ENCODE measurements at places on chromosomes 1 and 21.
A peak's percentile ranks its signal among the peaks of the same experiment; 100 is the strongest.

GRCh38 chr1:163173121-163173520 is 29.6 kb downstream of the RGS5 start:
- DNase-seq: no peak

DNA sequence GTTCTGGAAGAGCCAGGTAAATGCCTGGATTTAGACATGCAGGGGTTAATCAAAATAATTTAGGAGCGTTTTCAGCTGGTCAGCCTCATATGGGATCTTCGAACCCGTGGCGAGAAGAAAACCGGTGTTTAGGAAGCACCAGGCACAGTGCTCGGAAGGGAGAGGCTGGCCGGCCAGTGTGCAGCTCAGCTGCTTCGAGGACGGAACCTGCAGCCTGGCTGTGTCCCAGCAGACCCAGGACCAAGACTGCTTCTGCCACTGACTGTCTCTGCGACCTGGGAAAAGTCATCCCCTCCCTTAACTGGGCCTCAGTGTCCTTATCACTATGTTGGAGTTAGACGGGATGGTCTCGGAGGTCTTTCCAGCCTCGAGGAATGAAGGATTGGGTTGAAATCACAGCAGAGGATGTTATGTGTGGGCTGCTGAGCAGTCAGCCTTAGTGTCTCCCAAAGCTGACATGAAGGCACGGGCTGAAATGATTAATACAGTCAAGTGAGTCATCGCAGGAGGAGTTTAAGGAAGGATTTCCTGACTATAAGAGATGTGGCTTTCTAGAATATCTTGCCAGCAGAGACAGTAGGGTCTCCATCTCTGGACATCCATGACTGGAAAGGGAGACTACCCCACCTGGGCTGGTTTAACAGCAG is 20.8 kb downstream of the PPFIA4 start:
- no peak for DNase-seq

GRCh38 chr1:93033029-93033428 is 46.1 kb upstream of the MTF2 start:
- no peak for DNase-seq

DNA sequence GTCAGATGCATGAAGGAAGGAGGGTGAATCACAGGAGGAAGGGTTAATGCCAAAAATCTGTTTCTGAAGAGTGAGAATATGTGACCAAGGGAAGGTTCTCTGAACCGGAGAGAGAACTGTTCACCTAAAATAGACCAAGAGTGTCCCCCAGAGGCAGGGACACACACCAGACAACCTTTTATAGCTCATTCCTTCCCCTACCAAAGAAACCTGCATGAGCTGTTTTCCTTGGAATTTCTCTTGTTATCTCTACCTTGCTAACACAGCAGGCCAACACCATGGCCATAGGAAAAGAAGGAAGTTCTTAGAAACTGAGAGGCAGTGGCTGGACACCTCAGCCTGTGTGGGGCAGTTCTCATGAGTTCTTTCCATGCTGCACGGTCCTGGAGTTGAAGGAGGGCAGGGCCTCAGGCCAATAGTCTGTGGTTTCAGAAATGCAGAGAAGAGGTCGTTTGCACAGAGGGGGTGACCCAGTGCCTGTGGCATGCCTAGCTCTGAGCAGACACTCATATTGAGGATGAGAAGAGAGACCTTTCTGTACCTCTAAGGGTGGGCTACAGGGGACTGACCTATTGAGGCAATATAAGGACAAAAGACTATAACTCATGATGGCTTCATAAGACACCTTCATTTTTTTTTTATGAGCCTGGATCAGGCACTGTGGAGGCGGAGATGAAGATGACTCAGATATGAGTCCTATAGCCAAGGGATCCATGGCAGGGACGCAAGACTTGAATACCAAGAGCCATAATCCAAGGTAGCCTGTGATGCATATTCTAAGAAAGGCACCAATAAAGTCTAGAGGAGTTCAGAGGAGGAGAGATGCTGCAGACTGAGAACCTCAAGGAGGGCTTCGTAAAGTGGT is 39.4 kb downstream of the IGFN1 start:
- DNase-seq: no peak

DNA sequence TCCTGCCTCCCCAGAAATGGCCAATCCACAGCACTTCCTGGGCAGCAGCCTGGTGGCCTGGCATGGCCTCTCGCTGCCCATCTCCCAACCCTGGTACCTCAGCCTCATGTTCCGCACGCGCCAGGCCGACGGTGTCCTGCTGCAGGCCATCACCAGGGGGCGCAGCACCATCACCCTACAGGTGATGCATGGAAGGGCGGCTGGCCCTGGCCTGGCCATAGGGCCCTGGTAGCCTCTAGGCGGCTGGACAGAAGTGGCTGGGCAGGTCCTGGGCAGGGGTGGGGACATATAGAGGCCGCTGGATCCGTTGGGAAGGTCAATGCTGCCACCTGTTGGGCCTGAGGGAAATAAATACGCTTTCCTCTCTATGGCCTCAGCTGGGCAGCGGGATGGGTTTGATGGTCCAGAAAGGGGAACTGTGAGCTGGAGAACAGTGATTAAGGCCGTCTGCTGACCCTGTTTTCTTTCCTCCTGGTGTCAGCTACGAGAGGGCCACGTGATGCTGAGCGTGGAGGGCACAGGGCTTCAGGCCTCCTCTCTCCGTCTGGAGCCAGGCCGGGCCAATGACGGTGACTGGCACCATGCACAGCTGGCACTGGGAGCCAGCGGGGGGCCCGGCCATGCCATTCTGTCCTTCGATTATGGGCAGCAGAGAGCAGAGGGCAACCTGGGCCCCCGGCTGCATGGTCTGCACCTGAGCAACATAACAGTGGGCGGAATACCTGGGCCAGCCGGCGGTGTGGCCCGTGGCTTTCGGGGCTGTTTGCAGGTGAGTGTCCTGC is 14.4 kb downstream of the CELSR2 start:
- peak; percentile 72 for DNase-seq

- DNase-seq: no peak
Measured at GRCh38 chr1:205936311-205936710, 6.9 kb downstream of the SLC26A9 start.

DNA sequence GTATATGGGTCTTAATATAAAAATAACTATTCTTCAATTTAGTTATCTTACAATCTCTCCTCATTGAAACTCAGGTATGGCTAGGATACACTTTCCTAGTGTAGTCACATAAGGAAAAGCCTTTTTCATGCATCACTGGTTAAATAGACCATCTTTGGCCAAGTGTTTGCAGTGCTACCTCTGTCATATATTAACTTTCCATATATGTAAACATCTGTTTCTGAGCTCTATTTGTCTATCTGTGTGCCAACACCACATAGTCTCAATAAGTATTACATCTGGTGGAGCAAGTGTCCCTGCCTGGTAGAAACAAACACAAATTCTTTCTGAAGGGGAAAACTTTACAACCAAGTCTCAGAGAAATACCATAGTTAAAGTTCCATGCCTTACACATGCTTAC is 134.6 kb downstream of the TSEN15 start:
- DNase-seq: no peak

DNA sequence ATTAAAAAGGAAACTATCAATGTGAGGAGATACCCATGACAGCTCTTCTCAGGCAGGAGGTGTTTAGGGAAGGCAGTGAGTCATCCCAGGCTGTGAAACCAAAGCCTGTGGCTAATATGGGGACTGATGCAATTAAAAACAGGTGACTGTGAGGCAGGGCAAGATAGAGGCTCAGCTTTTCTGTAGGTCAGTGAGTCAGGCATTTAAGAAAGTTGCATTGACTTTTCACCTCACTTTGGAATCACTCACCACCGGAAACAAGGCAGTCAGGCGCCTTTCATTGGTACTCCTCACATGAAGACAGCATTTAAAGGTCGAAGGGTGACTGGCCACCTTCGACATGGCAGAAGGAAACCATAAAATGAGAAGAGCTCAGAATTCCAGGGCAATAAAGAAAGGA is 54.5 kb downstream of the PAPPA2 start:
- no peak for DNase-seq

GRCh38 chr21:42330380-42331371 is 15.5 kb upstream of the TFF3 start:
- no peak for DNase-seq

GRCh38 chr21:33259428-33259827 is 6.7 kb upstream of the IL10RB start:
- no peak for DNase-seq

GRCh38 chr1:171642197-171642596 is 10.3 kb downstream of the MYOC start:
- DNase-seq: no peak

DNA sequence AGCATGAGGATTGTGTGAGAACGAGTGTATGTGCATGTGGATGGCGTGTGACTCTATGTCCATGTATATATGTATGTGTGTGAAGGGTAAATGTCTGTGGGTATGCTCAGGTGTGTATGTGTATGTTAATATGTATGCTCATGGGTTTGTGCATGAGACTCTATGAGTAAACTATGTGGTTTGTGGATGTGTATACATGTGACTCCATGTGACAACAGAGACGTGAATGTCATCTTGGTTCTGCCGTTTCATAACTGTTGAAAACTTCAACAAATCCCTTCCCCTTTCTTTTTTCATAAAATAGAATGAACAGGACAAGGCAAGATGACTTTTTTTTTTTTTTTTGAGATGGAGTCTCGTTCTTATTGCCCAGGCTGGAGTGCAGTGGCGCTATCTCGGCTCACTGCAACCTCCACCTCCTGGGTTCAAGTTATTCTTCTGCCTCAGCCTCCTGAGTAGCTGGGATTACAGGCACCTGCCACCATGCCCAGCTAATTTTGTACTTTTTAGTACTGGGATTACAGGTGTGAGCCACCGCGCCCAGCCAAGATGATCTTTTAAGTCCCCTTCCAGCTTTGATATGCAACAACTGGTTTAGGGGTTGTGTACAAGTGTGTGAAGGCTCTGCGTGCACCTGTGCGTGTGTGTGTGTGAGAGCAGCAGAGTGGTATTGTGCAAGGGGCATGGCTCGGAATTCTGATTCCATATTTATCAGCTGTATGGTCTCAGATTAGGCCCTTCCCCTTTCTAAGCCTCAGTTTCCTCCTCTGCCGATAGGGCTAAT is 106.3 kb downstream of the EBNA1BP2 start:
- no peak for DNase-seq

GRCh38 chr1:207619871-207620542 is 24.9 kb upstream of the CR1L start:
- DNase-seq: peak; percentile 4

- DNase-seq: no peak
Measured at GRCh38 chr1:8213676-8214075, 104.2 kb upstream of the SLC45A1 start.

DNA sequence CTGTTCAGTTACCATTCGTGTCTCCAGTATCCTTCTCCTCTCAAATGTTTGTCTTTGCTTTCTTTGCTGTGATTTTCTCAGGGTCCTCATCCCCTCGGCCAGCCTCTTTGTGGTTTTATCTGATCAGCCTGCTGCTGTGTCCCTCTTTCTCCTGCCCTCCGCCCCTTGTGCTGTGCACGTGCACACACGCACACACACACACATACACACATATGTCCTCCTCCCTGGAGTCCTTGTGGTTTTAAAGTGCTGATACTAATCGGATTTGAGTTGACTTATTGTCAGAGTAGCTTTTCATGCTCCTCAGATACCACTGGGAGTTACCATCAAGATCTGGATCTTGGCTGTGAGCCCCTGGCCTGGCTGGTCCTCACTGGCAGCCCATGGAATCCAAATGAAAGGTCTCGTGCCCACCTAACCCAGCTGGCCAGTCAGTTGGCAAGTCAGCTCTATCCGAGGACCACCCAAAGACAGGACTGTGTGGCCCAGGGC is 34.1 kb downstream of the QSOX1 start:
- no peak for DNase-seq

GRCh38 chr1:236419502-236419901 is 25.4 kb downstream of the EDARADD start:
- no peak for DNase-seq

- DNase-seq: no peak
Measured at GRCh38 chr1:4006676-4007374, 106.8 kb upstream of the C1orf174 start.

DNA sequence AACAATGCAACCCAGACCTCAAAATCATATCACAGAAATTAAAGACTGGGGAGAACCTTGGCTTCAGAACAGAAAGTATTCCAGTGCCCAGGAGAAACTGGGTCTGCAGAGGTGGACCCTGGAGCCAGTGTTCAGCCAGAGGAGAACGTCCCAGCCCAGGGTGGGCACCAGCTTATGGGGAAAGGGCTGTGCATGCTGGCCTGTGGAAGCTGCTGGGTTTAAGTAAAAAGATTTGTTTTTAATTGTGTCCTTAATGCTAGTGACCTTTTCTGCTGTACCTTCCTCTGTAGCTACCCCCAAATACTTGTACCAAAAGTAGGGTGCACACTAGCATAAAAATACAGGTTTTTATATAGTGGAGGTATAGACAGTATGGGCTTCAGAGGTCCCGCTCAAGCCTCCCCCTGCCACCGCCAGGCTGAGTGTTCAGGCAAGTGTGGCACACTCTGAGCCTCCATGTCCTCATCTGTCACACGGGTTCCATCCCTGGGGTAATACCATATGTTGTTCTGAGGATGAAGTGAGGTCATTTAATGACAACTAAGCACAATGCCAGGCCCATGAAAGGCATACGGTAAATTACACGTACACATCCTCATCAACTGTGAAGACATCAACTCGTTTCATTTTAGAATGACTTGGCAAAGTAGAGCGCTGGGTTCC is 47.0 kb downstream of the SLC37A1 start:
- no peak for DNase-seq
